Endodermal cell (in vitro differentiated cells): ENCODE measurements at places on chromosomes 1 and 21.

DNA sequence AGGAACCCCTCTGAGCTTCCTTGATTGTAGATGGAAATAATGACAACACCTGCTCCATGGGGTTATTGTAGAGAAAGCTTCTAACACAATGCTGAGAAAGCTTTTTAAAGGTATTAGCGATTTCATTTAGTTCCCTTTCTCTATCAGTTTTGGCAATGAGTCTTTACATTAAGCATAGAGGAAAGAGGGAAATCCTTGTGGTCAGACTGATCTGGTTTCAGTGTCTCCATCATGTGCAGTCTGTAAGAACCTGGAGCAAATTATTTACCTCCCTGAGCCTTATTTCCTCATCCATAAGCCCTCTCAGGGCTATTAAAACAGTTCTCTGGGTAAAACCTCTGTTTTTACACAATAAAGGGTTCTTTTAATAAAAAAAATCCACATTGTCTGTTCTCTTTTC lies 87.5 kb downstream of the FGGY start:
- DNase-seq = no peak

DNA sequence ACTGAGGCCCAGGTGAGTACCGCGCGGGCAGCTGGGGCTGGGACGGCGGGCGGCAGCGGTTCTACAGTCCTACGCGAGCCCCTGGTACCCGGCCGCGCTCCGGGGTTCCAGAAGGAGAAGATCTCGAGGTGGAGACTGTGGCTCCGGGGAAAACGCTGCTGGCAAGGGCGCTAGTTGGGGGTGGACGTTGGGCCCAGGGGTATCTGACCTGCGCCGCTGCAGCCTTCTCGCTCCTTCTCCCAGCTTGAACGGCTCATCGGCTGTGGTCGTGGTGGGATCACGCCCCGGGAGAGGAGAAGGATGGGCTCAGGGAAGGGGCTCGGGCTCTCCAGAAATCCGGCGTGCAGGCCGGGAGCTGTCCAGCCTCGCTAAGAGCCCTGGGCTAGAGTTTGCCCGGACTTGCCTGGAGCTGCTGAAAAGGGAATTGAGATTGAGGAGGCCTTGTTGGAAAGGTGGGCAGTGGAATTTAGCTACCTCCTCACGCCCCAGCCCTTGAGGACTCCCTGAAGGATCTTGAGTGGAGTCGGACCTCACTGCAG lies 1.1 kb upstream of the POU3F1 start:
- DNase-seq = peak; percentile 89

DNA sequence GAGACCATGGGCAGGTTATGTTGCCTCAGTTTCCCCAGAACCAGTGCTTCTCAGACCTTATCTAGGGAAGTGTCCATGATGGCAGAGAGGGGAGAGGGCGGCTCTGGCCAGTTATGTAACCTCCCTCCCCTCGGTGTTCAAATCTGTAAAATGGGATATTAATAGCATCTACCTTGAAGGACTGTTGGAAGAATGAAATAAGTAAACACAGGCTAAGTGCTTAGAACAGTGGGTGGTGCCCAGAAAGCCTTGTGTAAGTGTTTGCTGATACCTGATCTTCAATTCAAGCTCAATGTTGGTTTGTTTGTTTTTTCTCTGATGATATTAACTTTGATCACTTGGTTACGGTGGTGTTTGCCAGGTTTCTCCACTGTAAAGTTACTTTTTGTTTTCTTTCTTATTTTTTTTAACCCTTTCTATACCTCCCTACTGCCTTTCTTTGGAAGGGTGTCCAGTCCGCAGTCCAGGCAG lies 34.9 kb downstream of the EPHA2 start:
- no peak for DNase-seq

DNA sequence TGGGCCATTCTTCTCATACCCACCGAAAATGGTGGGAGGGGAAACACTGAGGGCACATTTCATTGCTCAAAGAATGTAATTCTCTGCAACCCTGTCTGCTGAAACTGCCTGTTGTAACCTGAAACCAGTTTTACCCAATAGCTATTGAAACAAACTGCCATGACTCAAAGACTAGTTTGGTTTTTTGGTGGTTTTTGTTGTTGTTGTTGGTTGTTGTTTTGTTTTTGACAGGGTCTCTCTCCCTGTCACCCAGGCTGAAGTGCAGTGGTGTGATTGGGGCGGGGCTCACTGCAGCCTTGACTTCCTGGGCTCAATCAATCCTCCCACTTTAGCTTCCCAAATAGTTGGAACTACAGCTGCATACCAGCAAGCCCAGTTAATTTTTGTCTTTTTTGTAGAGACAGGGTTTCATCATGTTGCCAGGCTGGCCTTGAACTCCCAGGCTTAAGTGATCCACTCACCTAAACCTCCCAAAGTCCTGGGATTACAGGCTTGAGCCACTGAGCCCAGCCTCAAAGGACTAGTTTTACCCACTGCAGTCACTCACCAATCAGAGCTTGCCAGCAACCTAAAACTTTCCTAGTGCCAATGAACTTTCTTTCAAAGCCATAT lies 2.1 kb upstream of the IPP start:
- no peak for DNase-seq

- DNase-seq = peak; percentile 91
These were observed 393.1 kb downstream of the BRINP3 start for GRCh38 chr1:190084552-190084951.

GRCh38 chr21:34811368-34811767 lies 142.6 kb downstream of the CLIC6 start:
- DNase-seq = no peak

DNA sequence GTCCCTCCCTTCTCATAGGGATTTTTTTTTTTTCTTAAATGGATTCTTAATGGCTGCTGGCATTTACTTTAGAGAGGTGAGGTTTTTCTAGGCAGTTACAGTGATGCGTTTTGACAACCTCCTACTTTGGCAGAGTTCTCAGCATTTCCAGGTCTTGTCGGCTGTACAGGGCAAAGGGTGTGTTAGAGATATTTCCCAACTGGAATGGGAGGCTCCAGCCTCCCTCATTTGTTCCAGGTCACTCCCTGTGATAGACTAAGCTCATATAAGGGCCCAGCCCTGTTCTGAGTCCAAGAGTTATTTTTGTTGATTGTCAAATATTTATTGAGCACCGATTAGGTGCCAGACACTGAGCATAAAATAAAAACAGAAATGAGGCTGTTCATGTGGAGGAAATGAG lies 7.6 kb upstream of the XKR8 start:
- no peak for DNase-seq

DNA sequence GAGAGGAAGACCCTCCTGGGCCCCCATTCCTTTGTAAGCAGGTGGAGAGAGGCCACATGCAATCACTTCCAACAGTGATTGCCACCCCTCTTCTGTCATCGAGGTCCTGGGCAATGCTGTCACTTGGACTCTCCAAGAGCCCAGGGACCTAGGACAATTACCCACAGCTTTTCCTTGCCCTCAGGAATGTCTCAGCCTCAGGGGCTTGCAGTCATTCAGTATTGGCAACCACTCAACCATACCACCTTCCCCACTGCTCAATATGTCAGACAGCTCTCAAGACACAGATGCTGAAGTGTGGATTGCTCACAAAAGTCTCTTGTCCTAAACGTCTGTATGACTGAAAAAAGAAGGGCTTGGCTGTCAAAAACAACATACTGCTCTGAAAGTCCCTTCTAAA lies 87.8 kb downstream of the PTPN14 start:
- no peak for DNase-seq

GRCh38 chr1:4599951-4600481 lies 54.4 kb upstream of the AJAP1 start:
- peak; percentile 71 for DNase-seq

- DNase-seq = no peak
These were observed 19.4 kb downstream of the NTPCR start for GRCh38 chr1:232969799-232970198.

DNA sequence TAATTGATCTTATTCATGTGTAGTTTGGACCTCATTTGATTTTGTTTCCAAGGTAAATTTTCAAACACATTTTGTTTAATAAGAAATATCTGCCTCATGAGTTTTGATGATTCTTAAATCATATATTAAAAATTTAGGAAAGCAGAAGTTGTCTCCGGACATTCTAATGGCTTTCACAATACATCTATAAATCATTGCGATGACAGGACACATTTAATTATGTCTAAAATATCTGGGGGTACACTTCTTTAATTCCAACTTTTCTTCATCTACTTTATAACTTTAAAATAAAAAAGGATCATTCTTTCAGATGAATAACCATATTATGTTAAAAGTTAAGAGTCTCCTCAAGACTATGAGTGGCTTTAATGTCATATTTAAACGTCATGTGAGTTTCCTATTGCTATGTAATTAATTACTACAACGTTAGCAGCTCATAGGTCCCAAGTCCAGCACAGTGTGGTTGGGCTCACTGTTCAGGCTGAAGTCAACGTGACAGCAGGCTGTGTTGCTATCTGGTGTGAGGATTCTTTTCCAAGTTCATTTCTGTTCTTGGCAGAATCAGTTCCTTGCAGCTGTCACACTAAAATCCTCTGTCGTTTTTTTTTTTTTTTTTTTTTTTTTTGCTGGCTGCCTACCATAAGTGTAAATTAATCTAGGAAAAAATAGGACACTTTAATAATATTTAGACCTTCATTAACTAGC lies 893.5 kb downstream of the LTN1 start:
- DNase-seq = no peak

DNA sequence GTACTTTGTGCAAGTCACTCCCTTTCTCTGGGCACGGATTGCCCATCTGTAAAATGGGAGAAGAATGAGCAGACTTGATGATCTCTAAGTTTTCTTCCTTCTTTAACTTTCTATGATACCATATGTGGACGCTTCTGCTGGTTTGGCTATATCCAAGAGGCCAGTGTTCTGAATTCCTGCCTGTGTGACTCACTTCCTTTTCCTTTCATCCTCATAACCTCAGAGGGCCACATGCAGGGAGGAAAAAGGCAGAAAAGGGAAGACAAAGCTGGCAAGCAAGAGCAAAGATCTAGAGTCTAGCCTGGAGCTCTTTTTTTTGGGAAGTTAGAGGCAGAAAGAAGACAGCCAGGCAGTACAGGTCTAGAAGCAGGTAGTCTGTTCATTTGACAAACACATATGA lies 151.2 kb downstream of the OMA1 start:
- DNase-seq = peak; percentile 63

DNA sequence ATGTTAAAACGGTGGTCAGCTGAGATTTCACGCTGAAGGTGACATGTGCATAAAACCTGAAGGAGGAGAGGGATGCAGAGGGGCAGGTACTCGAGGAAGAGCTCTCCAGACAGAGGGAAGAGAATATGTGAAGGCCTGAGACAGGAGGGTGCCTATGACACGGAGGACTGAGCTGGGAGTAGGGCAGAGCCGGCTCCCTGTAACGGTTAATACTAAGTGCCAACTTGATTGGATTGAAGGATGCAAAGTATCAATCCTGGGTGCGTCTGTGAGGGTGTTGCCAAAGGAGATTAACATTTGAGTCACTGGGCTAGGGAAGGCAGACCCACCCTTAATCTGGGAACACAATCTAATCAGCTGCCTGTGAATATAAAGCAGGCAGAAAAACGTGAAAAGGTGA lies 136.2 kb upstream of the SYT6 start:
- no peak for DNase-seq

DNA sequence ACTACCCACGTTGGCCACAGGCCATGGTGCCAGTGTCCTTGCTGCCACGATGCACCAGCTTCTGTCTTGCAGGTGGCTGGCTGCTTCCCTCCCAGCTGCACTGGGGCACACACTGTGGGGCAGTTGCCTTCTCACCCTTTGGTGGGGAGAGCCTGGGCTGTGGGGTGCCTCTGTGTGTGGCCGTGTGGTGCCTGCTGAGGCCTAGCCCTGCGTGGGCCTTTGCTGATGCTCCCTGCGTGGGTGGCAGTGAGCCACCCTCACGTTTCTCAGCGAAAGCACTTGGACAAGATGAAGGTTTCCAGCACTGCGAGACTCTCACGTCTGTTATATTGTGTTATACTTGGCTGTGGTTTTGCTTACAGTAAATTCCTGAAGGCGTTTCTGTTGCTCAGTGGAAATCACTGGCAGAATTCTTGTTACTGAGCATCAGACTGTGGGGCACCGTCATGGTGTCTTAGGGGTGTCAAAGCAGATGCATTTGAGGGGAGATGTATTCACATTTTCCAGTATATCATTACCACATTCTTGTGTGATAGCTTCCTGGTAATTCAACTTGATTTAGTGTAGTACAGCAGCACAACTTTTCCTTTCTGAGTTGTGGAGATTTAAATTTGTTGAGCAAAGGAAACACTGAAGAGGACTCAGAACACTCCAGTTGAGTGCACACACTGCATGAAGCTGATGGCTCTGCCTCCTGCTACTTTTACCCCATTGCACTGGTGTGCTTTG lies 124.7 kb downstream of the PCBP3 start:
- DNase-seq = no peak

GRCh38 chr1:234322979-234323378 lies 50.3 kb upstream of the COA6 start:
- peak; percentile 95 for DNase-seq

- DNase-seq = peak; percentile 78
These were observed 689 bp upstream of the GPR137B start for GRCh38 chr1:236141447-236142252.

- DNase-seq = no peak
These were observed 562.8 kb downstream of the KIF26B start for GRCh38 chr1:245717611-245718010.

DNA sequence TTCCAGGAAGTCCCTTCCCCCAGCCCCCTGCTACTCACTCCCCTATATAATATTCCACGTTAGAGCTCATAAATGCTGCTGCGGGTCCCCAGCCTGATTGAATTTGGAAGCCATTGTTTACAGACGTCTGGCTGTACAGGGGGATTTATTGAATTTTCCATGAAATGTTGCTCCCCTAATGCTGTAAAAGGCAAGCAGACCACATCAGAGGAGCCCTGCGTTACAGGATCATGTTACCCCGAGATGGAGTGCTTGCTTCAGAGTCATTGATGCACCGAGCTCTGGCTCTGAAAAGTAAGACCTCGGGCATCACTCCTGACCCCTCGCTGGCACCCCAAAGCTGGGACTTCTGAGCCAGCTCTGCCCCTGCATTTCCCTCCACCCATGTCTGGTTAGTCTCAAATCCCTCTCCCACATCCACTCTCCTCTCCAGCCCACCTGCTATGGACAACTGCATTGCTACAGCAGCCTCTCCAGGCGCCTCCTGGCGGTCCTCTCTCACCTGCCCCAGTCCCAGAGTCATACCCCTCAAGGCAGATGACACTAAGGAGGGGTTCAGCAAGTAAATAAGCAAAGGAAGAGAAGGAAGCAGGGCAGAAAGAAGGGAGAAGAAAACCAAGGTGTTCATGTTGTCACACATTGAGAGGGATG lies 127.8 kb downstream of the TMEM53 start:
- peak; percentile 76 for DNase-seq

GRCh38 chr21:42703136-42703908 lies 49.9 kb downstream of the PDE9A start:
- peak; percentile 39 for DNase-seq

- DNase-seq = no peak
These were observed 73.8 kb downstream of the USP24 start for GRCh38 chr1:55141295-55141893.

GRCh38 chr1:8314346-8315280 lies 3.3 kb upstream of the SLC45A1 start:
- peak; percentile 94 for DNase-seq

DNA sequence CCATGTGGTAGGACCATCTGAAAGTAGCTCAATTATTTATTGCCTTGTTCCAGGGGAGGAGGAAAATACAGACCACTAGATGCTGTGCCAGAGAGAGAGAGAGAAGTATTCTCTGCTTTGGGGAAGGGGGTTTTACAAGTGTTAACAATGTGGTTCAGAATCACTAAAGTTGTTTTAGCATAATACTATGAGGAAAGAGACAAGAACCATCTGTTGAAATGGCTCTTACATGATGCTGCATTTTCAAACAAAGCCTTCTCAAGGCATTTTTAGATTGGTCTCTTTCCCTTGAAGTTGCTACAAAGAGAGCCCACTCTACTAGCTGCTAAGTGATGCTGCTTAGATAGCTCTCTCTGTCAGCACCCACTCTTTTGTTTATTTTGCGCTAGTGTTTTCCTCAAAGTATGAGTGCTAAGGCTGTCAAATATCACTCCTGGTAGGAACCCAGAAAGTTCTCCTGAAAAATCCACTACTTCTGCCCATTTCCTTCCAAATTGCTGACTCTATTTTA lies 255.1 kb downstream of the NFIA start:
- no peak for DNase-seq
